ENCODE measurements at places on chromosomes 6 and 20.

GRCh38 chr20:48819821-48820648 lies 7.8 kb downstream of the PREX1 start:
- no peak for DNase-seq

- no peak for DNase-seq
Measured at GRCh38 chr20:48056218-48056617, 270.9 kb upstream of the SULF2 start.

DNA sequence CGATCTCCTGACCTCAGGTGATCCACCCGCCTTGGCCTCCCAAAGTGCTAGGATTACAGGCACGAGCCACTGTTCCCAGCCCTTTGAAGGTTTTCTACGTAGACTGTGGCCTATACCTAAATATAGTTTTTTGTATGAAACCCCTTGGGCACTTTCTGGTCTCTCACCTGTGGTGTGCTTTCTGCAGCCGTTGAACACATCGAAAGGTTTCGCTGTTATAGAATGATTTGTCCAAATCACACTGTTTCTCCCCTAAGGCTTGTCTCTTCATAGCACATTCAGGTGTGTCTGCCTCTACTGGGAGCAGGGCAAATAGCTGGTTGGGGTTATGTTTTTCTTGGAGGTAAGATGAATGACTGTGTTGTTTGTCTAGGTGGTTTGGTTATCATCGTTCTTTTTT lies 597.9 kb downstream of the RNF144B start:
- no peak for DNase-seq

DNA sequence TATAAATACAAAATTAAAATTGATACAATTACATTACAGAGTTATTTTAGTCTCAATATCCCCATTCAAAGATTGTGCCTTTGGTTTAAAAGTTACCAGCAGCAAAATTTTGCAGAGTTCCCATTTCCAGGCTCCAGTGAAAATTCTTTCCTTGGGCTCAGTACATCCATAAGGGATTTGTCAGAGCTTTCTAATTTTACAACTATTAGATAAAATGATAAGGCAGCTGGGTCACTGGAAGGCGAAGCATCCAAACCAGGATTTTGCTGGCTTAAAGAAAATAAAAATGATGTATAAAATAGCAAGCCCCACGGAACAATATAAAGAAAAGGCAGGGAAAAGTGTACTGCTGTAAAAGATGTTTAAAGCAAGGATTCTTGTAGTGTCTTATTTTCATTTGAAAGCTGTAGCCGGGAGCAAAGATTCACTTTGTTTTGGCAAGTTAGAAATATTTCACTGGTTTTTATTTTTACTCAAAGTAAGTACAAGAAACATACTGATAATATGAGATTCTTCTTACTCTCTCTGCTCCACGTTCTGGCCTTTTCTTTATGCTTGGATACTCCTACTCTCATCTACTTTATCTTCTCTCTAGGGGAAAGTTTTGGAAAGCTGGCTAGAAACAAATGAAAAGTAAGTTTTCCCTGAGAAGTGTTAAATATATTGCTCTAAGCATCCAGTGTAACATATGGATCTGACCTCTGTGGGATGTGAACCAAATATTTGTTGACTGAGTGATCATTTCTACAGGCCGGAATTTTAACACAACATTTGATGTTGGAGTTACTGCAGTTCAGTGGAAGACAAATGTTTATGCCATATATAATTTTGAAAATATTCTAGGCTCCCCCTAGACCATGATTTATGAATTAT lies 488.4 kb downstream of the PHF3 start:
- no peak for DNase-seq

DNA sequence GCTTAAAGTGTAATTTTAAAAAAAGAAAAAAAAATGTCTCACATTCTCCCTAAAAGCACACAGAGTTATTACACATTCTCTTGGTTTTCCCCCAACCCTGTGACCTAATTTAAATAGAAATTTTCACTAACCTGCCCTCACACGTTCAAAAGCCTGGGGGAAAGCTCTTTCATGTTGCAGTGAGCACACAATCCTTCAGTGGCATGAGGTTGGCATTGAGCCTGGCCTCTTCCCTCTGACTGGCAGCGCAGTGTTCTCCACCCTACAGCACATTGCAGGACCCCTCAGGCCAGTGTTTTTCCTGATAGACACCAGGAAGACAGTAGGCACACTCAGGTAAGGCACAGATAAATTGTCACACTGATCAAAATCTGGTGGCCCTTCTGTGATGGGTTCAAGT lies 34.1 kb downstream of the TNFRSF21 start:
- DNase-seq, result no peak

DNA sequence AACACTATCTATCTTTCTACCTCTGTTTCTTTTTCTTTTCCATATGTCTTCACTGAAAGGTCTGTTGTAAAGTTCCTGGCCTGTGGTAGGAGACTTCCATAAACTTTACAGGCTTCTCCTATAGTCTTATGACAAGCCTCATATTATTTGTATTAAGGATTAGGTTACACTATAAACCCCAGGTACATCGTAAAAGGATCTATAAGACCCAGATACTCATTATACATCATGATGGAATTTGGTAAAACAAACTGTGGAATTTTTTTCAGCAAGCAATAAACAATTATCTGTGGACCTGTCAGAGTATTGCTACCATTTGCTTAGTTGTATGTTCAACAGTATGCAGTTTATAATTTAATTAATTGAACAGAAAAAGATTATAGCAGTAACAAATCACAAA lies 55.5 kb downstream of the RFX6 start:
- no peak for DNase-seq

DNA sequence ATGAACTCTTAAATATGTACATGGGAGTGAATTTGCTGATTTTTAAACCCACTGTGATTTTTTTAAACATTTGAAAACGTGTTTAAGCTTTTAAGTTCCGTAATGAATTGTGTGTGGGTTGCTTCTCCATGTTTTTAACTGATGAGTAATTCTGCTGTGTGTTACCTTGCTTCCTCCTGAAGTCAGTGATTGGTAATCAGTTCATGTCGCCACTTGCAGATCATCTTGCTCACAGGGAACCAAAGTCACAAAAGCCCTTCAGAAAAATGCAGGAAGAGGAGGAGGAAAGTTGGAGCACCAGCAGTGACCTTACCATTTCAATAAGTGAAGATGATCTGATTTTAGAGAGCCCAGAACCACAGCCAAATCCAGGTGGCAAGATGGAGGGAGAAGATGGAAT lies 36.7 kb downstream of the KIZ start:
- no peak for DNase-seq

DNA sequence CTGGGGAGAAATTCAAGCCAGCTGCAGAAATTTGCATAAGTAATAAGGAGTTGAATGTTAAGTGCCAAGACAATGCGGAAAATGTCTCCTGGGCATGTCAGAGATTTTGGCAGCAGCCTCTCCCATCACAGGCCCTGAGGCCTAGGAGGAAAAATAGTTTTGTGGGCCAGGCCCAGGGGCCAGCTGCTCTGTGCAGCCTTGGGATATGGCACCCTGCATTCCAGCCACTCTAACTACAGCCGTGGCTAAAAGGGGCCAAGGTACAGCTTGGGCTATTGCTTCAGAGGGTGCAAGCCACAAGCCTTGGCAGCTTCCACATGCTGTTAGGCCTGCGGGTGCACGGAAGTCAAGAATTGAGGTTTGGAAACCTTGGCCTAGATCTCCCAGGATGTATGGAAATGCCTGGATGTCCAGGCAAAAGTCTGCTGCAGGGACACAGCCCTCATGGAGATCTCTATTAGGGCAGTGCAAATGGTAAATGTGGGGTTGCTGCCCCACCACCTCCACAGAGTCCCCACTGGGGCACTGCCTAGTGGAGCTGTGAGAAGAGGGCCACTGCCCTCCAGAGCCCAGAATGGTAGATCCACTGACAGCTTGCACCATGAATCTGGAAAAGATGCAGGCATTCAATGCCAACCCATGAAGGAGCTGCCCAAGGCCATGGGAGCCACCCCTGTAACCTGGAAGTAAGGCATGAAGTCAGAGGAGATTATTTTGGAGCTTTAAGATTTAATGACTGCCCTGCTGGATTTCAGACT lies 126.5 kb downstream of the DTNBP1 start:
- no peak for DNase-seq

DNA sequence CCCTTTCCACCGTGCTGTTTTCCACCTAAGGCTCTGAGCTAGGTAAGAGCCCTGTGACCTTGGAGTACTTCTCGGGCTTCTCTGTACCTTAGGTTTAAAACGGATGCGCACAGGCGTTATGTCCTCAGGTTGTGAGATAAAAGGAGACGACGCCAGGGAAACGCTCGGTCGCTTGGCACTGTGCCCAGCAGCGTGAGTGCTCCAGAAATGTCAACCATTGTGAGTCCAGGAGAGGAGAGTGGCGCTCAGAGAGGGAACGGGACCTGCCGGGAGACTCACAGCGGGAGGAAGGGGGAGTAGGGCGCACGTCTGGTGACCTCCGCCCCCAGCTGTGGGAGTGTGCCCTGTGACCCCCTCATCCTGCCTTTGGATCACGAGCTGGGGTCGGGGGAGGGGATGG lies 33.8 kb upstream of the SCRT2 start:
- DNase-seq, result no peak

DNA sequence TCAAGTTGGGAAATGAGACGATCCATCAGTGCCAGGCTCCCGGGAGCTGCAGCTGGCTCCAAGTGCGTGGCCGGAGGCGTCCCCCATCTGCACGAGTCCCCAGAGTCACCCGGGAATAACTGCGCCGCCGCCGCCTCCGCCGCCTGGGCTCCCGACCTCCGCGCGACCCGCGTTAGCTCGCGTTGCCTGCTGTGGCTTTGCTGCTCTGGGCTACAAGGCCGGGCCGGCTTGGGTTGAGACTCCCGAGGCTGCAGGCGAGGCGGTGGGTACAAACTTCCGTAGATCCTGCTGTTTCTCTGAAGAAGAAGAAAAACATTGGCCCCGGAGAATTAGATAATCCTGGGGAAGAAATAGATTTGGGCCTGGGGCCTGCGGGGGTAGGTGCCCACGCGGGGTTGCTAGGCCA lies 7.4 kb upstream of the LAMP5 start:
- no peak for DNase-seq

DNA sequence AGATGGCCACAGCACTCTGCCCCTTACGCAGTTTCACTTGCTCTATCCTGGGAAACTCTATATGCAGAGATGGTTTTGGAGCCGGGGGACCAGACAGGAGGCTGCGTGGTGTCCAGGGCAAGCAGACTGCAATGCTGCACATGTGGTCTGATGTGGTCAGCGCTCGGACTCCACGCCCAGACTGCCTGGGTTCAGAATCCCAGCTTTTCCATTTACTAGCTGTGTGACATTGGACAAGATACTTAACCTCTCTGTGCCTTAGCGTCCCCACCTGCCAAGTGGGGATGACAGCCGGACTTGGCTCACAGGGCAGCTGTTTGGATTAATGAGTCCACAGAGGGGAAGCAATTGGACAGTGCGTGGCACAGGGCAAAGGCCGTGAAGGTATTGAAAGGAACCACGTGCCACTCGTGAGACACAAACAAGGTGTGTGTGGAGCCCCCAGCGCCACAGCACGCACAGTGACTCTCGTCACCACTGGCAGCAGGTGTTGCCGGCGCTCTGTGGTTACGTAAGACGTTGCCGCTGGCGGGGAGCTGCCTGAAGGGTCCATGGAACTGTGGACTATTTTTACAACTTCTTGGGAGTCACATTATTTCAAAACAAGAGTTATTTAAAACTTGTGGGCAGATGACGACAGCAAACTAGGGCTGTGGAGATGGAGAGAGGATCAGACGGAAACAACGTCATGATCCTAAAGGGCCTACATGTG lies 201.4 kb downstream of the PREX1 start:
- DNase-seq, result no peak

DNA sequence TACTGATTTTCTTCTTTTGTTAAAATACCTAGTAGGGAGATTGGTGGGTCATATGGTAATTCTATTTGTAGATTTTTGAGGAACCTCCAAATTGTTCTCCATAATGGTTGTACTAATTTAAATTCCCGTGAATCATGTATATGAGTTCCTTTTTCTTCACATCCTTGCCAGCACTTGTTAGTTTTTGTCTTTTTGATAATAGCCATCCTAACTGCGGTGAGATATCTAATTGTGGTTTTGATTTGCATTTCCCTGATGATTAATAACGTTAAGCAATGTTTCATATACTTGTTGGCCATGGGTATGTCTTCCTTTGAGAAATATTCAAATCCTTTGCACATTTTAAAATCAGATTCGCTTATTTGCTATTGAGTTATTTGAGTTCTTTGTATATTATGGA lies 110.9 kb downstream of the JAG1 start:
- DNase-seq, result no peak

GRCh38 chr20:60816901-60817300 lies 435.2 kb upstream of the CDH4 start:
- no peak for DNase-seq

DNA sequence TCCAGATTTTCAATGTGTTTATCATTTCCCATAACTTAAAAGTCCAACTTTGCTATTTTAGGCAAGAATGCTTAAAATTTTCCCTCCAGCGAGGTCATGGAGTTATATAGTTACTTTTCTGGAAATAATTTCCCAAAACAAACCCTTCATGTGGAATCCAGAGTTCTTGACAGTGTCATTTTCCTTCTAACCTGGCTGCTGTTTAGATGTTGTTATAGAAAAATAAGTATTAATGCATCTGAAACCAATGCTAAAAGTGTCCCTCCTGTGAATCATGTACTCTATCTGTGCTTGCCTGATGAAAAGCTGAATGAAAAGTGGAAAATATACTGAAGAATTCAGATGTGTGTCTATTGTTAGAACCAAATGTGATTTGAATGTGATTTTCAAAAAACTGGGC lies 245.3 kb upstream of the HSF2 start:
- DNase-seq, result no peak

GRCh38 chr20:58577139-58577806 lies 62.1 kb upstream of the APCDD1L start:
- no peak for DNase-seq

- DNase-seq, result no peak
Measured at GRCh38 chr20:57317316-57317788, 12.3 kb upstream of the SPO11 start.

DNA sequence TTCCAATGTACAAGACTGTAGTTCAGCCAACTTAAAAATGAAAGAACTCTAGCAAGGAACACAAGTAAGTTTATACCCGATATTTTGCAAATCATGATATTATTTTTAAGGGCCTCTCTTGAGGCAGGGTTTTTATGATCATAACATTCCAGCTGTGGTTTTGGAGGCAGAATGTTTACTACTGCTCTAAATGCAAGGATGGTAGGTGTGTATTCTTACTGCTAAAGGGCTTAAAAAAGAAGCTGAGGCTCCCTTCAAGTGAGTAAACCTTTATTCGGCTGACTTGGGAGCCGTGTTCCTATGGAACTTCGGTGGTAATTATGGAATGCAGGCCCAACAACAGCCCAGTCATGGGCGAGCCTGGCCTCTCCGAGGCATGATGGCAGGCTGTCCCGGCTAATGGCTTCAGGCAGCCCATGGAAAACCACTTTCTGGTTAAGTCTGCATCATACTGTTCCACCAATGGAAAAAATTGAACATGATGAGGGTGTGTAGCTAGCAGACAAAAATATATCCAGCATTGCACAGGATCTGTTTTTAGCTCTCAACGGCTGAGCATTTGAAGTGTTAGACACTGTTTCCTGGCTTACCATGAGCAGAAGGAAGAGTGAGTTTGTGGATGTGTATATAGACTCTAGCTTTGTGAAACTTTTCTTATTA lies 111.5 kb downstream of the TIAM2 start:
- no peak for DNase-seq

- no peak for DNase-seq
Measured at GRCh38 chr20:63823691-63824311, 7.3 kb downstream of the ZBTB46 start.

GRCh38 chr20:2751347-2751877 lies 49.0 kb downstream of the CPXM1 start:
- no peak for DNase-seq

GRCh38 chr6:3926150-3926482 lies 76.9 kb downstream of the FAM50B start:
- DNase-seq, result no peak

Data from NCI-H1436 treated with DMSO at 0.1 percent for 48 hours (cell line).